C1 segment of cervical spinal cord (tissue), 14 donors: ENCODE measurements at places on chromosomes 13 and 19.

DNA sequence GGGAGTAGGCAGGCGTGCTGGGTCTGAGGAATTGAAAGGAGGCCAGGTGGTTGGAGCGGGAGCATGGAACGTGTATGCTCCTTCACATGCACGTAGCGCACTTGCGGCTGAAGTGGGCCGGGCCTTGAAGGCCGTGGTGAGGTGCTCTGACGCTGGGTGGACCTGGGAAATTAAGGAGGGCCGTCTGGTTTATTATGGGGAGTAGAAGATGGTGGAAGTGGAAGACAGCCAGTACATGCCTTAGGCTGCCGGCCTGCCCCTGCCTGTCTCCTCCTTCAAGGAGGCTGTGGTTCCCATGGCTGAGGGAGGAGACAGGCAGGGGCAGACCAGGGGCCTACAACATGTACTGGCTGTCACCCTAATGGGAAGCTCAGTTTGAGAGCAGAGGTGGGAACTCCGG is 23.9 kb downstream of the GATAD2A start:
- DNase-seq, result no peak

DNA sequence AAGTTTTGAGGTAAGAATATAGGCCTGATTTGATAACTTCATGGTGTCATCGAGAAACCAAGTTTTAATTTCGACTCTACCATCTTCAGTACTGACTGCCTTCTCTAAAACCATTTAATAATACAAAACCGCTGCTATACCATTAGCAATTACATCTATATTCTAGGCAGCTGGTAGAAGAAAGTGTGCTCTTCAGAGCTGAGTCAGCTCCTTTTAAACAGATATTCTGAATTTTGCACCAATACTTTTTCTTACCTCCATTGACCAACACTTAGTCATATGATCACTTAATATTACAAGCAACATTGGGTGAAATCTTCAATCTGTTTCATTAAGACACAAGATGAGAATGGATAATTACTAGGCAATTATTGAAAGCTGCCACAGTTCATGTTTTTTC is 1667.8 kb downstream of the PCDH9 start:
- no peak for DNase-seq

GRCh38 chr19:16168465-16169081 is 4.8 kb downstream of the CIB3 start:
- no peak for DNase-seq

- no peak for DNase-seq
Measured at GRCh38 chr13:106859533-106859904, 291.6 kb upstream of the ARGLU1 start.

DNA sequence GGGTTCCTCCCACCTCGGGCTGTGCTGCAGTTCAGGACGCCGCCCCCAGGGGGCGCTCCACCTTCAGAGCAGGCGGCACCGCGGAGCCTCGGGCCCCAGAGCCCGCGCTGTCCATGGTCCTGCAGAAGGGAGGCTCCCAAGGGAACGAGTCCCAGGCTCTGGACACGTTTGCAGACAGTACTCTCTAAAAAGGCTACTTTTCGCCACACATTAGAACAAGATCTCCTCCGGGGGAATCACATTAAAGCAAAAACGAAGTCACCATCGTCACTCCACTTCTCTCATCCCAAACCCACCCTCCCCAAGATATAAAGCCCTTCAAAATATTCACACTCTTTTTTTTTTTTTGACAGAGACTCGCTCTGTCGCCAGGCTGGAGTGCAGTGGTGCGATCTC is 4.6 kb upstream of the SIGLEC10 start:
- peak; percentile 35 for DNase-seq

DNA sequence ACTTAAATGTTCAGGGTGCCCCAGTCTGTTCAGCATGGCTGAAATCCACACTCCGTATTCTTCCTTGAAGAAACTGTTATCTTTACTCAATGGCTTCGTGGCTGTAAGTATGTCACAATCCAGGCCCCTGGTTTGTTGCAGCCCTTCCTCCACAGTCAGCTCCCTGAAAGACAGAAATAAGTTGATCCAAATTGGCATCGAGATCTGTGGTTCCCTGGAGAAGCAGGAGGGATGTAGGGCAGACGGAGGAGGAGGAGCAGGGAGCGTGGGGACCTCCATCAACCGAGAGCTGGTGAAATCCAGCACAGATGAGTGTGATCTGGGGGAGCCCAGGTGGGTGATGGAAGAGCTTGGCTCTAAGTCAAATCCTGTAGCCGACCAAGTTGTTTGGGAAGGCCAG is 304 bp downstream of the TSPAN16 start:
- DNase-seq, result no peak

DNA sequence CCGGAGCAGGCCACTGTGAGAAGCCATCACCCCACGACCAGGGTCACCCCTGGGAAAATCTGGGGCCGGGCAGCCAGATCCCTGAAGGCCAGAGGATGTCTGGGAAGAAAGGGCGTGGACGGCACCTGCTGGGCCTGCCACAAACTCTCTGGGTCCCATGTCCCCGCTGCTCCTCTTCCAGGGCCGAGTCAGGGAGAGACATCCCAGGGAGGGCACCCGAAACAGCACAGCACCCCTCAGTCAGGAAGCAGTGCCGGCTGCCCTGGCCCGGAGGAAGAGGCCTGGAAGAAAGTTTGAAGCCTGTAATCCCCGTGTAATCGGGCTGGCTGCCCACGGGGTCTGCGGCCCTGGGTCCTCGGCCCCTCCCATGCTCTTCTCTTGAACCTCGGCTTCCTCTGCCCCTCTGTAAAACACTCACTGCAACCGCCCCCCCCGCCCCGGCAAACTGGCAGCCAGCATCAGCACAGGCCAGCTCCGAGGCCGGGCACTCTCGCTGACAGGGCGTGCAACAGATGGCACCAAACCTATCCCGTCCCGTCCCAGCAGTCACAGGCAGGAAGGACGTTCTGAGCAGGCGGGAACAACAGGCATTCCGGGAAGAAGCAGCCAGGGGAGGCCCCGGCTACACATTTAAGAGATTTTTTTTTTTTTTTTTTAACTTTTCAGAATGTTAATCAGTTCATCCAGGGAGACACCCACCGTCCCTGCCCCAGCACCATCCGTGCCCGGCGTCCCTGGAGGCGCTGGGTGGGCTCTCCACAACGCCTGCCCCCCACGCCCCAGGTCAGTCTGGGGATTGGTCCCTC is 1.5 kb downstream of the SBNO2 start:
- peak; percentile 37 for DNase-seq

DNA sequence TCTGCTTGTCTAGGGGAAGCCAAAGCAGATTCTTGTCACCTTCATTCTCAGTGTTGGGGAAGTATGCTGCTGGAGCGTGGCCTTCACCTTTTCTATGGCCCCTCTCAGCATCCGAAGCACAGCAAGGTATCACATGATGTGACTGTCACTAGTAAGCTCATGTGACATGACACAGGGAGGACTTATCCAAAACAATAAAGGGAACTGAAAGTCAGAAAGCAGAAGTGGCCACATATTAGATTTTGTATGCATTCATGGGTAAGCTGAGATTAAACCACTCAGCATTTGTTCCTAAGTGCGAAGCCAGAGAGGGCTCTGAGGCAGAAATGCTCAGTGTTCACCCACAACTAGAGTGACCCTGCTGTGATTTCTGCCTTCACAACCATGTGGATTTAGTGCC is 72.8 kb upstream of the PCDH8 start:
- no peak for DNase-seq

DNA sequence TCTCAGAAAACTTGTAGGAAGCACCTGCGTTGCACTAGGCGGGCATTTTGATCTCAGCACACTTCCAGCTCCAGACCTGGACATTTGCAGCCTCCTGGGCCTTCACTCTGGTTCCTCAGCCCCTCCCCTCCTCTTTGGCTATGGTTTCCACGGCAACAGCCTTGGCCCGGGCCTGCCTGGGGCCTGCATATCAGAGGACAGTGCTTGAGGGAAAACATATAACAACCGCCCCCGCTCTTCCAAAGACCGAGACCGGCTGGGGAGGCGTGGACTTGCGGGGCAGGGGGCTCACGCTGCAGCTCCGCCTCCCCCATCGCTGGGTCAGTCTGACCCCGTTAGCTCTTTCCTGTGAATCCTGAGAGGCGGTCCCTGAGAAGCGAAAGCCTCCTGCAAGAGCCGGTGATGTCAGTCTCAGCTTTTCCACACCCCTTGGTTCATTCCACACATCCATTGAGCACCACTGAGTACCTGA is 125.7 kb upstream of the PEG3 start:
- no peak for DNase-seq

GRCh38 chr19:29666578-29667386 is 1.5 kb downstream of the PLEKHF1 start:
- peak; percentile 42 for DNase-seq

DNA sequence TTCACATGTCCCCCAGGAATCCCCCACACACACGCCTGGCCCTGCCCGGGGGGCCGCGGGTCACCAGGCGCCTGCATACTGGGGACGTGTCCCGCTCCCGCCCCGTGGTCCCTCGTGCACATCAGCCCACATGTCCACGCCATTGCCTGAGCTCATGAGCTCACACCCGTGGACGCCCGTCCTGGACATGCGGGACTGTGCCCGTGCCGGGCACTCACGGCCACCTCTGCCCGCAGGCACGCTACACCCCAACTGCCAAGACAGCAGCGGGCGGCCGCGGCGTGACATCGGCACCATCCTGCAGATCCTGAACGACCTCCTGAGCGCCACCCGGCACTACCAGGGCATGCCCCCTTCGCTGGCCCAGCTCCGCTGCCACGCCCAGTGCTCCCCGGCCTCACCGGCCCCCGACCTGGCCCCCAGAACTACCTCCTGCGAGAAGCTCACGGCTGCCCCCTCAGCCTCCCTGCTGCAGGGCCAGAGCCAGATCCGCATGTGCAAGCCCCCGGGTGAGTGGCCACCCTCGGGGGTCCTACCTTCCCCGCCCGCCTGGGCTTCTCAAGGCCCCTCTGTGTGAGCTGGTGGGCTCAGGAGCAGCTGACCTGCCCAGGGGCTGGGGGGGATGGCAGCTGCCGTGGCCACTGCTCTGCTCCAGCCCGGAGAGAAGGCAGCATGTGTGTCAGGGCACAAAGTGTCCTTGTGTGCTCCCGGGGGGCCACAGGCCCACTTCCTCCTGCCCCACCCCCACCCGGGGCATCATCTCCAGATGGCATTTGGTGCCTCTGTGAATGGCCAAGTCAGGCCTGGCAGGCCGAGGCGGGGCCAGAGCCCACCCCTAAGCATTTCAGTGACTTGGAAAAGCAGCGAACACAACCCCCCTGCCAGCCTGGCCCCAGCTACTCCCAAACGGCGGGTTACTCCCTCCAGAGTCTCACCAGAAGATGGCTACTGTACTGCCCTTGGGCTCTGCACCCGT is 7.1 kb downstream of the MIDN start:
- no peak for DNase-seq

- peak; percentile 41 for DNase-seq
Measured at GRCh38 chr13:93248627-93249047, 22.0 kb downstream of the GPC6 start.

DNA sequence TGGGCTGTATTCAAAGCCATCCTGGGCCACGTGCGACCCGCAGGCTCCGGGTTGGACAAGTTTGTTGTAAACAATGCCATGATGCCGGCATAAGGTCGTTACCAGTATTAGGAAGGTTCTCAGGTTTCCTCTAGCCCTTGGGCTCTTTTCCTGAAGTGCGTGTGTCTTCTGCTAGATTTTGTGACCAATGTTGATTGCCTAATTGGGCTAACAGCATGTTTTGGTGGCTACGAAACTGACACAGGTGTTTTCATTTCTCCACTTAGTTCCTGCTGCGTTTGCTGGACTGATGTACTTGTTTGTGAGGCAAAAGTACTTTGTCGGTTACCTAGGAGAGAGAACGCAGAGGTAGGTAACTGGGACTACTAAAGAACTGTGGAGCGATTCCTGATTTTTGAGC is 20.3 kb downstream of the ALOX5AP start:
- no peak for DNase-seq

- no peak for DNase-seq
Measured at GRCh38 chr19:10316229-10317044, 622 bp upstream of the FDX2 start.

DNA sequence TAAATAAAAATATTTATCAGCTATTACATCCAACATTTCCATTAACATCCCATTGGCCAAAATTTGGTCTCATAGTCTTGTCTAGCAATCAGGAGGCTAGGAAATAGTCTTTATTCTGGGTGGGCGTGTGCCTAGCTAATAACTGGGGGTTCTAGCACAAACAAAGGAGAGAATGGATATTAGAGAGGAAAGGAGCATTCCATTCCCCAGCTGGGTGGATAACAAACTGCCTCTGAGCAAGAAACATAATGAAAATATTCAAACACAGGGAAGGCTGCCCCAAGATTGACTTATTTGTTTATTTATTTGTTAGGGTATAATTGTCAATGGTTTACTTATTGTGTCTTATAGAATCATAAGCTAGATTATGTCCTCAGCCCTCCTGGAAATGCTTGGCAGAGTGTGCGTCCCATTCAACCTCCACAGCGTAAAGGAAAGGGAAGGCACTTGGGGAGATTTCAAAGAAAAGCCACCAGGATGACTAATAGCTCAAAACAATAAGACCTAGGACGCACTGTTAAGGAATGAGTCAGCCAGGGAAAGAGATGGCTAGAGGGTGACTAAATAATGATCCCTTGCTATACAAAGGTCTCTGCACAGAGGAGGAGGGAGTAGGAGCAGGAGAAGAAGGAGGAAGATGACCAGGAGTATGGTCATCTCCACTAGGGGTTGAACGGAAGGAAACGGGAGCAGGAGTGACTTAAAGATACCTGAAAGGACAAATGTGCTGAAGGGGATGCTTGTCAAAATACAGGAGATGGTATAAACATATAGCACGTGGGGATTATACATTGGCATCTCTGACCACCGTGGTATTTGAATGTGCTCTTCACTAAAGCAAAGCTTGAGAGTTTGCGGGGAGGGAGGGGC is 23.5 kb upstream of the USP12 start:
- DNase-seq, result no peak
